ENCODE measurements at places on chromosomes 1 and 21.

GRCh38 chr1:241834733-241835377, 13.1 kb upstream of the EXO1 start:
- DNase-seq, result no peak

- DNase-seq, result no peak
Observed at GRCh38 chr1:12464598-12465056, 153.4 kb downstream of the DHRS3 start.

GRCh38 chr1:19310061-19310460, 1.9 kb downstream of the AKR7A2 start:
- DNase-seq, result no peak

- no peak for DNase-seq
Observed at GRCh38 chr1:32889731-32890278, 3.5 kb downstream of the HPCA start.

- no peak for DNase-seq
Observed at GRCh38 chr1:107515702-107516101, 374.9 kb downstream of the NTNG1 start.

DNA sequence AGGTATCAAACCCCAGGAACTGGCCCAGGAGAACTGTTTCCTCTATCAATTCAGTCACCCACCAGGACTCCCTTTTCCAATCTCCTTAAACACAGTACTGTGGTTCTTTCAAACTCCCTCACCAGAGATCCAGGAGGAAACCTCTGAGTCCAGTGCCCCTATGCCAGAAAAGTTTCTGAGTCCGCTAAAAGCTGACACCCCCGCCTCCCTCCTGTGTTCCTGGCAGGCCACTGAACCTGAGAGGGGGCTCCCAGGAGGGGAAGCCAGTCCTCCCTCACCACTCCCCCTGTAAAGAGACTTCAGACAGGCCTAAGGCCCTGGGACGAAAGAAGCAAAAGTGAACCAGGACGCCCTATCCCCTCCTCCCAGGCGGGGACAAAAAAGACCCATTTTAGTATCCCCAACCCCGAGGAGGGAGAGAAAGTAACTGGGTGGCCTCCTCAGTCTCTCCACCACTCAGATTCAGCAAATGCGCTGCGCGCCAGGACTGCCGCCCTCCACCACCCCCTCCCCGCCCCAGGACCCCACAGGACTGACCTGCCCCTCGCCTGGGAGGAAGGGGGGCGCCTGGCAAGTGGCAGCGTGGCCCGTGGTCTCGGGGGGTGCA, 624 bp downstream of the SLC41A1 start:
- DNase-seq, result no peak

DNA sequence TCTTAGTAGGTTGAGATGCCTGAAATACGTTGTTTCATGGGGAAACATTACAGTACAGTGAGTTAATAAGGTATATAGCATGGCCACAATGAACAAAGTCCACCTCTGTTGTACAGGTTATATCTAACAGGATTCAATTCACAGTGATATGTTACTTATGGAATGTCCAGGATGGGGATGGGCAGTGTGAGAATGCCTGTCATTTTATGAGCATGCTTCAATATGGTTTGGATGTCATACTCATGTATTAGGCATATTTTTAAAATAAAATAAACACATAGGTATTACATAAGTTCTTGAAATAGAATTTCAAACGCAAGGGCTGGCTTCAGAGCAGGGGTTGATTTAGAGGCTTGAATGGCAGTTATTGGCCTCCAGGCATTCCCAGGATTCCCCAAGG, 6.1 kb upstream of the PHLDA3 start:
- DNase-seq, result no peak

- DNase-seq, result no peak
Observed at GRCh38 chr1:152047413-152047729, 10.6 kb upstream of the S100A11 start.

GRCh38 chr1:209585672-209586071, 2.2 kb downstream of the CAMK1G start:
- DNase-seq, result no peak

Data from activated CD4-positive, CD25-positive, alpha-beta regulatory T cell (primary cell).